Activated naive CD4-positive, alpha-beta T cell treated with anti-CD3 and anti-CD28 coated beads, Interleukin-2, amount 50 U/mL, for 72 hours (primary cell): ENCODE measurements at places on chromosomes 16 and 17.

- no peak for DNase-seq
Observed at GRCh38 chr16:82874672-82875071, 247.9 kb downstream of the CDH13 start.

DNA sequence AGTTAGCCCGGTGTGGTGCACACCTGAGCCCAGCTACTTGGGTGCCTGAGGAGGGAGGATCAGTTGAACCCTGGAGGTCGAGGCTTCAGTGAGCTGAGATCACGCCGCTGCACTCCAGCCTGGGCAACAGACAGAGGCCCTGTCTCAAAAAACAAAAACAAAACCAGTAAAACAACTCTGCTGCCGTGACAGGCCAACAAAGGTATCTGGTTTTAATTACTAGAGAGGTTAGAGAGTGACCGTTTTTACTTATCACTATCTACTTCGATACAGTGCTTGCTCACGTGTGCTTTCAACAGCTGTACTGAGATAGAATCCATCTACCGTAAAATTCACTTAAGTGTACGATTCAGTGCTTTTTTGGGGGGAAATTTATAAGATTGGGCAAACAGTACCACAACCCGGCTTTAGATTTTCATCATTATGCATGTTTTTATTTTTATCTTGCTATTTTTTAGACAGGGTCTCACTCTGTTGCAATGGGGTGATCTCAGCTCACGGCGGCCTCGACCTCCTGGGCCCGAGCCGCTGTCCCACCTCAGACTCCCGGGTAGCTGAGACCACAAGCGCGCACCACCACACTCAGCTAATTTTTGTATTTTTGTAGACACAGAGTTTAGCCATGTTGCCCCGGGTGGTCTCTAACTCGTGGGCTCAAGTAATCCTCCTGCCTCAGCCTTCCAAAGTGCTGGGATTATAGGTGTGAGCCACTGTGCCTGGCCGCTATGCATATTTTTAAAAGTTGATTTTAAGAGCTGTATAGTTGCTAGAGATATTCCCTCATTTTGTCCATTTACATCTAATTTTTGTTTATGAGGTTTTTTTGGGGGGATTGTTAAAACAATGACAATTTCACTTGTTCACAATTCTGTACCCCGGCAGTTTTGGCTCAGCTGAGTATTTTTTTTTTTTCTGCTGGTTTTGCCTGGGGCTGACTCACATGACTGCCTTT, 30.9 kb downstream of the SERPINF1 start:
- DNase-seq = no peak

- DNase-seq = no peak
Observed at GRCh38 chr16:3961449-3961849, 80.9 kb upstream of the CREBBP start.

DNA sequence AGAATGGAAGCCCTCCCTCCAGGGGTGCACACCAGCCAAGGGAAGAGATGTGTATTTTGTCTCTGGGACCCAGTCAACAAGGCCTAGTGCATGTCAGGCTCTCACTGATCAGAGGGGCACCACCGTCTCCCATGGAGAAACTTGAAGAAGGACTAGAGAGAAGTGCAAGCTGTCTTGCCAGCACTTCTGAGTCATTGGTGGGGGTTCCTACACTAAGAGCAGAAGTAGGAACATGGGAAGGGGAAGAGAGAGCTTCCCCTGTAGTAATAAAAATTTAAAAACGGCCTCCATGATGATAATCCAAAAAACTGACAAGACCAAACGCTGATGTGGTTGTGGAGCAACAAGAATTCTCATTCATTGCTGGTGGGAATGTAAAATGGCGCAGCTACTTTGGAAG, 46.3 kb downstream of the DYNLRB2 start:
- DNase-seq = no peak

- DNase-seq = no peak
Observed at GRCh38 chr16:87809150-87809902, 43.5 kb upstream of the KLHDC4 start.

DNA sequence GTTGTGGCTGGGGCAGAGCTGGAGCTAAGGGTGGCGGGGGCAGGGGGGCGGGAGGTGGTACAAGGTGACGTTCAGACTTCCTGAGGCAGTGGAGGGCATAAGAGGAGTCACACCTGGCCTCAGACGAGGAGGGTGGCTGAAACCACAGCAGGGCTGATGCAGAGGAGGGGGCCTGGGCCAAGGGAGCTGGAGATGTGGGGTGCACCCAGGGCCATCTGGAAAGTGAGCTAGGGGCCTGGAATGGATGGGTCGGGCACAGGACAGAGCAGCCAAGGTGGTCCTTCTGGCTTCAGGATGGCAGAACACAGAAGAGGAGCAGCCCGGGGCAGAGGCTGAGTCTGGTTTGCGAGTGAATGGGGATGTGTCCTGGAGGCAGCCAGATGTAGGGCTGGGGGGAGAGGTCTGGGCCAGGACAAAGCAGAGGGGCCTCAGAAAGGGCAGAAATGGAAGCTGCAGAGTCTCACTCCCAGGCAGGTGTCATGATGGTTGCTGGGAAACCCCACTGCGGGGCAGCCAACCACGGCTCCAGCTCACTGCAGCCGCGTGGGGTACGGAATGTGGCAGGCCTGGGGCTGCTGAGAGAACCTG, 57.6 kb downstream of the PRMT7 start:
- no peak for DNase-seq

GRCh38 chr16:75402821-75403475, 30.4 kb downstream of the CFDP1 start:
- no peak for DNase-seq

- DNase-seq = no peak
Observed at GRCh38 chr17:7848739-7849129, 6.1 kb upstream of the TMEM88 start.

DNA sequence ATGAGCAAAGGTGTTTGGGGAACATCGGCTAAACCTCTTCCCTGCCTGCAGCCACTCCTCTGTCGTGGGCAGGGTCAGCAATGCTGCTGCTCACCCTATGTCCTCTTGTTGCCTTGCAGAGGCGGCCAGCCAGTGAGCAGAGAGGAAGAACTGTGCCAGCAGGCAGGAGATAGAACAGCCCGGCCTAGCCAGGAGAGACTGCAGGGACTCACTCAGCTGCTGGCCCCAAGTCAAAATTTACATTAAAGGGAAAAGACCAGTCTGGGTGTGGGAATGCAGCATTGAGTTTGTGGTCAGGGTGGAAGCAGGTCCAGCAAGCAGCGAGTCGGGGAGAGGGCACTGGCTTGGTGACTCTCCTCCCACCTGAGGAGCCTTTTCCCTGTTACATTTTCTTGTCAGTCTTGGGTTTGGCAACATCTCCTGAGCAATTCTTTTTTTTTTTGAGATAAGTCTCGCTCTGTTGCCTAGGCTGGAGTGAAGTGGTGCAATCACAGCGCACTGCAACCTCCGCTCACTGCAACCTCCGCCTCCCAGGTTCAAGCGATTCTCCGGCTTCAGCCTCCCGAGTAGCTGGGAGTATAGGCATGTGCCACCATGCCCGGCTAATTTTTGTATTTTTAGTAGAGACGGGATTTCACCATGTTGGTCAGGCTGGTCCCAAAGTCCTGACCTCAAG, 22.7 kb downstream of the LIG3 start:
- DNase-seq = no peak

- DNase-seq = no peak
Observed at GRCh38 chr16:66382966-66383299, 16.4 kb downstream of the CDH5 start.

DNA sequence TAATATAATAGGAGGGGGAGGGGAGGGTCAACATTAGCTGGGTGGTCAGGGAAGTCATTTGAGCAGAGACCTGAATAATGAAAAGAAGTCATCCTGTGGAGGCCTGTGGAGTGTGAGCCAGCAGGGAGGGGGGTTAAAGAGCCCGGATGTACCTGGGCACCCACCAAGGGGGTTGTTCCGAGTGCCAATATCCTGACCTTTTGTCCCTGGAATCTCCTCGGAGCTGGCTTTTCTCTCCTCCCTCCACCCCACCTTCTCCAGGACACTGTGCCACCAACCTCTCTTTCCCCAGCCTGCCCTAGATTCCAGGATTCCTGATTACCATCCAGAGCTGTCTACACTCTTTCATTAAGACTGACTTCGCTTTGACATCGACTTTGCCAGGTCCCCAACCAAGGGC, 6.2 kb downstream of the SHBG start:
- DNase-seq = no peak
